Lung (tissue), 17 donors: ENCODE measurements at places on chromosomes 2 and 18. TPM values are rescaled to one million over a fixed set of nuclear protein-coding genes. Genes with fewer than 3 reads are reported as not detected.

DNA sequence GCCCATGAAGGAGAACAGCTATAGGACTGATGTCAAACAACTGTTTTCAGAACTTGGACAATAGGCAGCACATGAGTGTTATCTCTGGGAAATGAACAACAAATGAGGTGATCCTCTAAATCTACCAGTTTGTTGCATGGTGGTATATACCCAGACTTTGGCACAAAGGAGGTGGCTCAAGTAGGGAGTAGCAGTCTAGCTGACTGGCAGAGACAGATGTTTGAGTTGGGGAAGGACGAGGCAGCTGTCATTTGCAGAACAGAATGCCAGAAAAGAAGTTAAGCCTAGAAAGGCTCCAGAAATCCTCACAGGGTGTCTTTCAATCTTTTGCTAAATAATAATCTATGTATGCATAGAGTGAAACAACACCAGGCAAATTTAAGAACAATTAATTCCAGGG is 47.4 kb downstream of the RPE start:
- peak; percentile 31 for DNase-seq
- H3K4me3 ChIP-seq = no peak overlapping the region
- no peaks in the 10 kb centered on the region for H3K27me3 ChIP-seq
- H3K4me1 ChIP-seq = no peaks in the 10 kb centered on the region
- no peak overlapping the region for H3K27ac ChIP-seq

ACP1 gene
- 66.0 TPM for polyA plus RNA-seq

- no peak for DNase-seq
- no peak overlapping the region for H3K27ac ChIP-seq
Measured at GRCh38 chr2:82481207-82481606, 1977.9 kb downstream of the SUCLG1 start.

- no peak for DNase-seq
- peaks cover 3% of the 10 kb centered on the region for H3K4me1 ChIP-seq
- peak overlapping the region; percentile 76 for H3K27ac ChIP-seq
Measured at GRCh38 chr2:231711677-231712450, 3.5 kb downstream of the PTMA start.

ATP6V1B1 gene
- polyA plus RNA-seq = 2.2 TPM

- no peak overlapping the region for H3K4me3 ChIP-seq
- DNase-seq = no peak
- H3K27ac ChIP-seq = no peak overlapping the region
- peaks cover 9% of the 10 kb centered on the region for H3K4me1 ChIP-seq
Measured at GRCh38 chr2:207630491-207630890, 5.3 kb upstream of the METTL21A start.

VWA3B gene
- polyA plus RNA-seq = 3.5 TPM

- no peak overlapping the region for H3K27ac ChIP-seq
- no peak overlapping the region for H3K4me3 ChIP-seq
- no peaks in the 10 kb centered on the region for H3K27me3 ChIP-seq
- no peaks in the 10 kb centered on the region for H3K4me1 ChIP-seq
Measured at GRCh38 chr2:158495175-158495574, 38.4 kb downstream of the PKP4 start.

- H3K27me3 ChIP-seq = no peaks in the 10 kb centered on the region
- H3K4me1 ChIP-seq = no peaks in the 10 kb centered on the region
- H3K36me3 ChIP-seq = no peaks in the 10 kb centered on the region
- H3K4me3 ChIP-seq = no peak overlapping the region
- no peak for DNase-seq
- no peak overlapping the region for H3K27ac ChIP-seq
Measured at GRCh38 chr2:60100034-60100433, 453.4 kb downstream of the BCL11A start.

RUFY4 gene
- polyA plus RNA-seq = 0.43 TPM

WIPF1 gene
- polyA plus RNA-seq = 53.3 TPM

MPP4 gene
- 0.22 TPM for polyA plus RNA-seq

- H3K4me3 ChIP-seq = no peak overlapping the region
- DNase-seq = no peak
- H3K27me3 ChIP-seq = no peaks in the 10 kb centered on the region
- H3K4me1 ChIP-seq = no peaks in the 10 kb centered on the region
- no peaks in the 10 kb centered on the region for H3K36me3 ChIP-seq
Measured at GRCh38 chr2:84849271-84849952, 31.5 kb downstream of the TRABD2A start.

SOWAHC gene
- polyA plus RNA-seq = 5.2 TPM

DNA sequence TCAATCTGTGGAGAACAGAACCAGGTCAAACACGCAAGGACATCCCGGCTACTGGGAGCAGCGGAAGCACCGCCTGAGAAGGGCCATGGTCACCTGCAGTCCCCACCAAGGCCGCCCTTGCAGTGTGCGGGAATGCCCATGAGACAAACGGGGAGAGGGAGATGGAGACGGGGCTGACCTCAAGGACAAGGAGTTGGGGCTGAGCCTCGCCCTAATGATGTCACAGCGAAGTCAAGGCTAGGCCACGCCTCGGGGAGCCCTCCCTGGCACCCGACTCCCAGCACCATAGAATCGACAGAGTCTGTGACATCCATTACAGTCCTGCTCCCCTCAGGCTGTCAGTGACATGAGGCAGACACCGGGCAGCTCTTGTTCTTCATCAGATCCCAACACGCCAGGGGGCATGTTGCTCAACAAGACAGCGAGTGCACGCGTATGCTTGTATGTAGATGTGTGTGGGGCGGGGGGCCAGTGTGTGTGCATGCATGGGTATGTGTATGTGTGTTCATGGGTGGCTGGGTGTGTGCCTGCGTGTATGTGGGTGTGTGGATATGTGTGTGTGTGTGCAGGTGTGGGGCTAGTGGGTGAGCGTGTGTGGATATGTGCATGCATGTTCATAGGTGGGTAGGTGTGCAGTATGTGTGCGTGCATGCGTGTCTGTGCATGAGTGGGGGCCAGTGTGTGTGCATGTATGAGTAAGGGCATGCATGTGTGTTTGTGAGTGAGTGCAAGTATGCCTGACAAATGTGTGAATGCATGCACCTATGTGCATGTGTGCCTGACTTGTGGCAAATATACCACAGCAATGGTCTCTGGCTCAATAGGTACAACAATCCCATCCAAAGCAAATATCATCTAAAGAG is 57.0 kb downstream of the ANKMY1 start:
- DNase-seq = no peak
- H3K4me3 ChIP-seq = no peak overlapping the region
- no peaks in the 10 kb centered on the region for H3K36me3 ChIP-seq
- no peaks in the 10 kb centered on the region for H3K4me1 ChIP-seq

GRCh38 chr18:36513556-36513955 is 216.0 kb downstream of the FHOD3 start:
- H3K36me3 ChIP-seq = no peaks in the 10 kb centered on the region
- H3K27ac ChIP-seq = no peak overlapping the region
- H3K4me1 ChIP-seq = no peaks in the 10 kb centered on the region
- no peak overlapping the region for H3K4me3 ChIP-seq

KCNE4 gene
- polyA plus RNA-seq = 0.79 TPM
